ENCODE measurements at places on chromosomes 2 and 18.

GRCh38 chr2:240566203-240567136, 1.8 kb upstream of the RNPEPL1 start:
- peak; percentile 84 for DNase-seq

- no peak for DNase-seq
These were observed 250 bp upstream of the SPEG start for GRCh38 chr2:219434468-219434717.

- no peak for DNase-seq
These were observed 727 bp downstream of the KIF1A start for GRCh38 chr2:240819126-240819857.

GRCh38 chr2:14194233-14194632, 438.3 kb upstream of the LRATD1 start:
- DNase-seq: no peak

DNA sequence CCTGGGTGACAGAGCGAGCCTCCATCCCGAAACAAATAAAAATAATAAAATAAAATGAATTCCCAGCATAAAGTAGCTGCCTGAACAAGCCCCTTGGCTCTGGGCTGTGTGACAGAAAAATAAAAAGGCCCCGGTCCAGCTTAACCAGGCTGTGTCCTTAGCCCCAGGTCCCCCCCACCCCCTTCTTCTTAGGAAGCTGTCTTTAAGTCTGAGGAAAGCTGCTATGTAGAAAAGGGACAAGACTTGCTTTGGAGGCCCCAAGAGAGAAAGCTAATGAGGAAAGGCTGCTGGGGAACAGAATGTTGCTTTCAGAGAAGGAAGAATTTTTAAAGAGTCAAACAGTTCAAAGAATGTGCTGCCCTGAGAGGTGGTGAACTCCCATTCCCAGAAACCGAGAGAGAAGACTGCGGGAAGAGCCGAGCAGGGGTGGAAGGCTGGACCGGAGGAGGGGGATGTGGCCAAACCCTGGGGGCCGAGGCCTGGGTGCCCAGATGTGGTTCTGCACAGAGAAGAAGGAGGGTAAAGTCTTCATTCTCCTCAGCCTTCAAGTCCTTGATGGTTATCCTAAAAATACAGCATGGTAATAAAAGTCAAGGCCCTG, 61.9 kb downstream of the CENPO start:
- DNase-seq: no peak

GRCh38 chr18:5457462-5457957, 86.3 kb downstream of the EPB41L3 start:
- no peak for DNase-seq

- DNase-seq: no peak
These were observed 135.9 kb upstream of the ID2 start for GRCh38 chr2:8545695-8546611.

- DNase-seq: no peak
These were observed 70.6 kb downstream of the DNAH7 start for GRCh38 chr2:195998070-195998469.

DNA sequence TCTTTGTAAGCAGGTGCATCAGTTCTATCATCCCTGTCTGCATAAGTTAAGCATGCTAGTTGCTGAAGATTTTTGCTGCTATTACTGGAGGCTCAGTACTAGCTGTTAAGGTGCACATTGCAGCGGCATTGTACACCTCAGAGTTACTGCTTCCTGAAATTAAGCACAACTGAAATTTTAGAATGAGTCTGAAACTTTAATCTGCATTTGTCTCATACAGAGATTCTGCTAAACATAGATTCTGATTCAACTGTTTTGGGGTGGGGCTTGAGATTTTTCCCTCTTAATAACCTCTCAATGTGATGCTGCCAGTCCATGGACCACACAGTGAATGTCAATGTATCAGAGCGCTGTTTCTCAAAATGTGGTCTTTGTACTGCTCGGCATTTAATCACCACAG, 585.7 kb upstream of the GCFC2 start:
- no peak for DNase-seq

- no peak for DNase-seq
These were observed 294.8 kb upstream of the FIGN start for GRCh38 chr2:164030623-164031022.

DNA sequence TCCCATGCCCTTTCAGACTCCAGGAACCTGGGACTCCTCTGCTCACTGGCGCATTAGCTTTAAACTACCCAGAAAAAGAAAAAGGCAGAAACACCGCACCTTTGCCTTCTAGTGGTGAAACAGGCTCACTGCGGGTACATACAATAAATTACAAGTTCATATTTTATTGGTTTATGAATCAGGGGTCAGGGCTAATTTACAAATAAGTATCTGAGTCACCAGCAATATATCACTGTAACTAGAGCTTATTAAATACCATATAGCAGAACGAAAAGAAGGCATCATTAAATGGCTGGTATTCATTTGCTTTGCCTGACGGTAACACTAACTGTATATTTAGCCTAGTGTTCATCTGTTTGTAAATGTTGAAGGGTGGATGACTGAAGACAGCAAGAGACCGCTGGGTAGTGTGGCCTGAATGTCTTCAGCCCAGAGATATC, 26.9 kb upstream of the DTNB start:
- no peak for DNase-seq

DNA sequence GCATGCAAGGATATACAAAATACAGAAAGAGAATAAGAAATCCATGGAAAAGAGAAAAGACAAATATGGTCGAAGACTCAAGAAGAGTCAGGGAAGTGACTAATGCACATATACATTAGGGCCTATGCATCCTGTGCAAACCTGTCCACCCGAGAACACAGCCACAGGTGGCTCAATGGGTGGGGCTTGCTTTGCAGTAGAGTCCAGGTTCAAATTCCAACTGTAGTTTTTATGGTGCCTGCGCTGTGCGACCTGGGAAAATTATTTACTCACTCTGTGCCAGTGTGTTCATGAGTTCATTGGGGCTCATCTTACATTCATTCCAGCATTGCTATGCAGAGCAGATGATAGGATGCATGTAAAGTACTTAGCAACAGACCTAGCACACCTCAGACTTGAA, 244.7 kb downstream of the CTNNA2 start:
- no peak for DNase-seq

DNA sequence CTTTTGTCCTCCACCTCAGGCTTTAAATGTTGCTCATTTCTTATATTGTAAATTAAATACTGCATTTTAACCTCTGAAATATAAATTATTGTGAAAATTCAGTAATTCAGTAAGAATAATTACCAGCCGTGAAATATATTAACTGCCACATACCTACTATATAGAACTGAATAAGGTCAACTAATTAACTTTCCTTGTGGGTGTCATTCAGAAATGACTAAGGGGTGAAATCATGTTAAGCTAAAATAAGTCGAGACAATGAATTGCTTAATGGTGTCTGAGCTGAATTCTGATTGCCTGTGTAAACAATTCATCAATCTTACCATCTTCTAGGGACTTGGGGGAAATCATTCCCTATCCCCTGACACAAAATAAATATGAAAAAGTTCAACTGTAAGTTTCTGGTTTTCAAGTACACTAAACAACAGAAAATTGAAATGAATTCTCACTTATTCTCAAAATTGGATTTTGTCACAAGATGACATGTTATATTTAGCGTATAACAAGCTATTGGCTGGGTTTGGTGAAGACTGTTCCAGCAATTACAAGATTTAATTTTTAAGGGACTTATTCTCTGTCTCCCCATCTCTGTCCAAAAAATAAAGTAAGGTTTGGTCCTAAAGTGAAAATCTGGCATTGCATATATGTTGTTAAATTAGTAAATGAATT, 255.1 kb downstream of the METTL4 start:
- no peak for DNase-seq

- peak; percentile 87 for DNase-seq
These were observed at the start of gene SIX2 for GRCh38 chr2:45009303-45009927. TSS of gene SIX2 (minus strand) at chr2:45009452. CDS start at chr2:45009110, 342 bp downstream.

GRCh38 chr2:215898363-215898762, 115.0 kb downstream of the MREG start:
- no peak for DNase-seq
